NCI-H1436 treated with DMSO at 0.1 percent for 48 hours (cell line): ENCODE measurements at places on chromosomes 13 and 19.

- DNase-seq = no peak
Observed at GRCh38 chr19:35044317-35045117, 3.0 kb downstream of the HPN start.

DNA sequence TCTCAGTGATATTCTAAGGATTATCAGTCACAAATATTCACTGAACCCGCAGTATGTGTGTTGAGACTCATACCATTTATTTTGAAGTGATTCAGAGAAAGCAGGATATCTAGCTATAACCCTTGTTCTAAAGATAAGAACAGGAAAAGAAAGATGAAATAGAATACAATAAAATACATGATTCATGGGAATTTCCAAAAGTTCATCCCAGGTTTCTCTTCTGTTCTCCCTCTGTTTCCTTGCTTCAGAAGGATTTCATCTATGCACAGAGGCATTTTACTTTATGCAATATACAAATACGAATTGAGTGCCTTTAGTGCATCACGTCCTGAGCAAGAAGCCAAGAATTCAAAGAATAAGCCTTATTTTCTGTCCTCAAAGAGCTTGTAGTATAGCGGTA lies 274.4 kb upstream of the GPC6 start:
- DNase-seq = no peak

- no peak for DNase-seq
Observed at GRCh38 chr13:98538876-98539275, 38.0 kb downstream of the STK24 start.

- no peak for DNase-seq
Observed at GRCh38 chr13:49124693-49125304, 95.3 kb upstream of the MLNR start.

DNA sequence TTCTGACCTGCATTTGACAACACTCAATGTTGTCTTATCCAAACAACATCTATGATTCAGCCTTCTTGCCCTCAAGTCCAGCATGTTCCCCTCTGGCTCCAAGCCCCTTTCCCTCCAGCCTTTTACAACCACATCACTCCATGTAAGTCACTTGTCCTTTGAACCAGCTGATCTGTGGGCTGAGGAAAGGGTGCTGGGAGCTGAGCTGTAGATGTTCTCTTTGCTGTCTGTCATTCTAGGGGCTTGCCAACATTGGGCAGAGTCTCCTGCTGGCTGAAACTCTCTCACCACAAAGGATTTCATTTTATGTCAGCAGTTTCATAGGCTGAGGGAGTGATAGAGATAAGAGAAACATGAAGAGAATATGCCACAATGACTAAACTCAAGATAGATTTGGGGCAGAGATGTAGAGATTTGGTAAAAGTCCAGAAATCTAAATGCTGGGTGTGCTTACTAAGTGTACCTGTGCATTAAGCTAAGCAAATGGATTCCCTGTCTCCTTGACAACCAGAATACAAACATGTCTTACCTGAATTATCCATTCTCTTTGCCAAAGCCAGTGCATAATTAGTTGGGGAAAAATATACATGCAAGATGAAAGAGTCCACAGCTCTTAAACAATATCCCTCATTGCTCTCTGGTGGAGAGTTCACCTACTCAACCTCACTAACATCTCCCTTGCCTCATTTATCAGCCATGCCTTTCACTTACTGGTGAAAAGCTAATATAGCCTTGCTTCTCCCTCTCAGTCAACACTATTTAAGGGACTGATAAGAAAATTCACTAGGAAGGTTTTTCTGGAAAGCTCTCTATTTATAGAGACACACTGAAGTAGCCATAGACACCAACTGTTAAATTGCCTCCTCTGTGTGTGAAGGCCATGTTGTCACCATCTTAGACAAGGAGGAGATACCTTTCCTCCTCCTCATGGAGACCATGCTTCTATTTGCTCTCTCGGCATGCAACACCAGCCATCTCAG lies 175.5 kb upstream of the SERP2 start:
- DNase-seq = no peak

- no peak for DNase-seq
Observed at GRCh38 chr19:36931684-36932083, 15.6 kb downstream of the ZNF568 start.

- no peak for DNase-seq
Observed at GRCh38 chr13:23159205-23159759, 21.5 kb upstream of the SGCG start.
